HT1080 (cell line): ENCODE measurements at places on chromosomes 1 and 21.

- peak; percentile 62 for DNase-seq
Measured at GRCh38 chr1:196558411-196558810, 49.8 kb downstream of the KCNT2 start.

DNA sequence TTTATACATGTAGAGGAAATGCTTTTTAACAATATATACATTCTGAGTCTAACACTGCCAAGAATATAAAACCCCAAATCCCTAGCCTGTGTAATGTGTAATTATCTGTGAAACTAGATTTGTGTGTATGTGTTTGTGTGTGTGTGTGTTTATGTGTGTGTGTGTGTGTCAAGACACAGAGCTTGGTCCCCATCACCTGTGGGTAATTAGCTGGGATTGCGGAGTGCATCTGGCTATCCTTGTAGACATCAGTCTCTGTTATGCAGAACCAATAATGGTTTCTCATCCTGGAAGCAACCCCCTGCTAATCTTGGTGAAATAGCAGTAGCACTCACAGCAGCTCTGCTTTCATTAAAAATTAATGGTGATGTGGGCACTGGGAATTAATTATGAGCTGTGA, 26.3 kb upstream of the ST6GALNAC3 start:
- DNase-seq = no peak

DNA sequence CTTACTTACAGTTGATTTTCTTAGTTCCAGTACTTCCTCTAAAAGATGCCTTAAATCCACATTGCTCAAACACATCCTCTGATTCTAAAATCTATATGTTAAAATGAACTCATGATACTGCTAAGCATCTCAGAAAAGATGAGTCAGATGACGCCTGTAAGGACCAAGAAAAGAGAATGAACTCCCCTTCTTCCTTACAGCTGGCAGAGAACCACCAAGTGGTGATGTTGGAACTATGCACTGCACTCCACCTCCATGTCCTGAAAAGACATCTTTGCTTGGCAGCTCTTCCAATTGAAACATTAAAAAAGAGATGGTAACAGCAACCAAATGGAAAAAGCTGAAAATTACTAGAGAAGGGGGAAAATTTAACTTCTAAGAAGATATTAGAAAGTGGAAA, 648.8 kb downstream of the PTPRC start:
- DNase-seq = peak; percentile 5

DNA sequence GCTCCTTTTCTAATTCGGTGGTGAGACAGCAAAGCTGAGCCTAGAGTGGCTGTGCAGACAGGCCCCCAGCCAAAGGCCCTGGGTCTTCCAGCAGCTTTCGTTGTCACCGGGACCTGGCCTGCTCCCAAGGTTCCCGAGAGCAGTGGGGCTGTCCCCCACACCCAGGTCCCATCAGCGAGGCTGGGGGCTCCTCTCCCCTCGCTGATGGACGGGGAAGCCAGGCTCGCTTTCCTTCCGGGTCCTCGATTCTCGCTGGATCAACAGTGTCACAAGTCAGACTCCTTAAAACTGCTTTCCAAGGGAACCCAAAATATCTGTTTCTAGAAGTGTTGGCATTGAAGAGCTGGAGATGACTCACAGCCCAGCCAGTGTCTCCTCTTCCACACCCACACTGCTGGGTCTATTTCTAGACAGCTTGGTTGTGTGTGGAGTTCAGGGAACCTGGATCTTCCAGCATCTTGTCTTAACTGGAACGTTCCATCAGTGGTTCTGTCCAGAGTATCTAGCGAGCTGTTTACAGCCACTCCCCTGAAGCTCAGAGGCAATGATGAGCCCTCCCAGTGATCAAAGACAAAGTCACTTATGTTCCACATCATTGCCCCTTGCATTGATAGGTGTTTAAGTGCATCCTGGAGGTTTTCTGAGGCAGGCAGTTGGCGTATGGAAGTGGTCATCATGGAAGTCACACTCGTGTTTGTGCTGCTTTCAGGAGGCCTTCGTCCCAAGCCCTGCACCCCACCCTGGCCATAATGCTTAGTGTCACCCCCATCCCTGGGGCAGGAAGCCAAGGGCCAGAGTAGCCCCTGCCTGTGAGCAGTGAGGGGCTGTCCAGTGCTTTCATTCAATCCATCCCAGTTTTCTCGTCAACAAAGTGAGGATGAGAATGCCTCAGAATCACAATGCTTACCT, 35.2 kb downstream of the RRP1 start:
- peak; percentile 33 for DNase-seq

- no peak for DNase-seq
Measured at GRCh38 chr21:44980562-44981489, 41.0 kb downstream of the SLX9 start.
